ENCODE measurements at places on chromosomes 12 and 14.

GRCh38 chr12:15543347-15543746, 221.0 kb downstream of the PTPRO start:
- no peak for DNase-seq

DNA sequence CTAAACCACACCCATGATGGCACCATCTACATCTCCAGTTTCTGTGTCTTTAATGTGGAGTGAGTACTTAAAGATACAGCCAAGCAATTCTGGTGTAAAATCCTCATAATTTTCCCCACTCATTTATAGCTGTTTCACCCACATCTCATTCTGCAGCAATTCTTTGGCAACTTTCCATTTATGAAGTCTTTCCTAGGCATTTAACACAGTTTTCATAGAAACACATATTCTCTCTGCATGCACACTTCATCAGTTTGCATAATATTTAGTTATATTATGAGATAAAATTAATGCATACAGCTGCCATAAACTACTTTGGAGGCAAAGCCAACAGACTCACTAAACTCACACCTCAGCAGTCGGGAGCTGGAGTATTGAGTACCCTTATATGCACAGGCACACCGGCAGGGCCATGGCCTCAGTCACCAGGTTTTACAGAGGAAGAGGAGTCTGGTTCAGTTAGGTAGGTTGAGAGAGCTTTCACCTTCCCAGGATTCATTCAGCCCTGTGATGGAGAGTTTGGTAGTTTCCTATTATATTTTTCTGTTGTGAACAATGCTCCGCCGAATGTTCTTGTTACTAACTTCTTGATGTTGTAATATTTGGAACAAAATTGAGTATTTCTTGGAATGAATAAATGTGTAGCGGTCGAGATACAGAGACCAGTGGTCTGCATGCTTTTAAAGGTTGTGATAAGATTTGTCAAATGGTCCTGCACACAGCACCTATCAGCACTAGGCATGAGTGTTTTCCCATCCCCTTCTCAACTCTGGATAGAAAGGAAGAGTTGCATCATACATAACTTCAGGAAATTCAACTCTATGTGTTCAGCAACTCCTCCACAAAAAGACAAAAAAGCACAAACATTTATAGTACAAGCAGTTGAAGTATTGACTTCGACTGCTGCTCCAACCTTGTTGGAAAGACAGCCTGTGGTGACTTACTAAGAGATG, 123.5 kb downstream of the TTC8 start:
- no peak for DNase-seq

DNA sequence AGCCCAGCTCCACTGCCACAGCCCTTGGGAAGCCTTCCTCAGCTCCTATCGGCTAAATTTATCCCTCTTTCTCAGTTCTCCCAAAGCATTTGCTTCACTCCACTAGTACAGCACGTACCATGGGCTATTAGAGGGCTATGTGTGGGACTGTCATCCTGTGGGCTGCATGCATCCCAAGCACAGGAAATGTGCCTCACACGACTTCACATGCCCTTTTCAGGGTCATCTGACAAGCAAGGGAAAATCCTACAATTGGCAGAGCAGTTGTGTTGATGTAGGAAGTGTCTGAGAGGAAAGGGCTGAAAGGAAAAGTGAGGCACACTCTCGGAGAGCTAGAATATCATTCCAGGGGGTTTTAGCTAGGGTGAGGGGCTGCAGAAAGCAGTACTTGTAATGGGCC, 47.6 kb downstream of the NINJ2 start:
- no peak for DNase-seq

DNA sequence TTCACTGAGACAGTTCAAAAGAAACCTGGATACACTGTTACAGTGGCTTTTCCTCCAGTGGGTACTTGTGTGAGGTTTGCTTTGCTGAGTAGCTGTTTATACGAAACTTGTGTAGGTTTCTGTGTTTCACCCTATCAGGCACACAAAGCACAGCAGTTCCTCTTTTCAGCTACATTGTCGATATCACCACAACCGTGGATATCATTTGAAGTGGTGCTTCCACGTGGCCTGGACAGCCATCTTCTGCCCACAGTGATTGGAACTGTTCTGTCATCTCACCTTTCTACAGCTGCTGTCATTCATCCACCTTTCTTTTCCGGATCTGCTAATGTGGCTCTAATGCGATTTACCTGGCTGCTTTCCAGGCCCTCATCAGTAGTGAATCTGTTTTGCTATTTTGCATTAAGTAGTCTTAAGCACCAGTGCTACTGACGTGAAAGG, 368.8 kb downstream of the SYT1 start:
- DNase-seq, result no peak

DNA sequence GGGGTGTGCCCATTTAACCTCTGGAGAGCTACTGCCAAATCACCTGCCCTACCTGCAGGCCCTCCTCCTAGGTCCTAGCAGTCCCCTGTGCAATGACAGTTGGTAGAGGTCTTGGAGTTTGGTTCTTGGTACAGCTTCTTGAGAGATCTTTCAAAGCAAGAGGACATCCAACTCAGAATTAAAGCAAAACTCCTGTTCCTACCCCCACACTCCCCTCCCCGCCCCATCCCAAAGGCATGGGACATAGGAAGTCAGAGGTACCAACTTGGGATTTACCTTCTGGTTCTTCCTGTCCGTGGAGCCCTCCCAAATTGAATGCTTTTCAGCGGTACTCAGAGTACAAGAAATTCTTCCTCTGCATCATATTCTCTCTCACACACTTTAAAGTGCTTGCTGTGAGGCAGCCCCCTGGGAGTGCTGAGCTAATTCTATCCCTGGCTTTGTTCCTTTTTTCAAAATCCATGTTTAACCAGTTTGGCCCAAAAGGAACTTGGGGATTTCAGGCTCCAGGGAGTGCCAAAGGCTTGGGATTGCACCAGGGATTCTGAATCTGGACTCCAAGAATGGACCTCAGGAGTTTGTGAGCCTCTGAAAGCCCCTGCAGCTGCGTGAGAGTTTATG, 40.8 kb downstream of the GALNT16 start:
- DNase-seq, result no peak

GRCh38 chr12:111664961-111665865, 20.5 kb downstream of the BRAP start:
- no peak for DNase-seq

- no peak for DNase-seq
These were observed 9.9 kb downstream of the BMAL2 start for GRCh38 chr12:27342536-27342935.

- no peak for DNase-seq
These were observed 67.3 kb upstream of the FUT8 start for GRCh38 chr14:65345266-65345665.

- DNase-seq, result no peak
These were observed 117.4 kb upstream of the RTL1 start for GRCh38 chr14:101020834-101021370.

GRCh38 chr14:89723930-89724627, 230.5 kb downstream of the EFCAB11 start:
- DNase-seq, result no peak

DNA sequence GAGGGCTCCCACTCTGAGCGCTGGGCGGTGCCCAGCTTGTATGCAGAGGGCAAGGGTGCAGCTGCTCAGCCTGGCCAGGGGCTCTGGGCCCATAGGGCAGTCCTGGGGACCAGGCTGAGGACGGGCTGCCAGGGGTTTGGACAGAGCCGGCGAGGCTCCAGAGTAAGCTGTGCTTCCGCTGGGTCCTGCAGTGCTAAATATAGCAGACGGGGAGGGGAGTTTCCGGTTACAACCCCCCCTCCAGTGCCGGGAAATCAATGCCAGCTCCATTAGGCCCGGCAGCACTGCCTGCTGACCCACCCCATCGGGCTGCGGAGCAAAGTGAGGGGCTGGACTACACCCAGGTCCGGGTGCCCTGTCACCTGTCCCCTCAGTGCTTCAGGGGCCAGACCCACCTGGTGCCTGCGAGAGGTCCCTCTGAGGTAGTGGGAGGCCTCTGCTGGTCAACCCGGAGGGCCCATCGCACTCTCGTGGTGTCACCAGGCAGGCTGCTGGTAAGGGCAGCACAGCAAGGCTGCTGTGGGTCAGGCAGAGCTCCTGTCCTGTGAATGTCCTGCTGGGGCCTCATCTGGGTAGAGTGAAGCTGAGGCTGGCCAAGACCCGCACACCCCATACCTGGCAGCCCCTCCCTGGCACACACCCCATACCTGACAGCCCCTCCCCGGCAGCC, 2.6 kb upstream of the JAG2 start:
- DNase-seq, result no peak

DNA sequence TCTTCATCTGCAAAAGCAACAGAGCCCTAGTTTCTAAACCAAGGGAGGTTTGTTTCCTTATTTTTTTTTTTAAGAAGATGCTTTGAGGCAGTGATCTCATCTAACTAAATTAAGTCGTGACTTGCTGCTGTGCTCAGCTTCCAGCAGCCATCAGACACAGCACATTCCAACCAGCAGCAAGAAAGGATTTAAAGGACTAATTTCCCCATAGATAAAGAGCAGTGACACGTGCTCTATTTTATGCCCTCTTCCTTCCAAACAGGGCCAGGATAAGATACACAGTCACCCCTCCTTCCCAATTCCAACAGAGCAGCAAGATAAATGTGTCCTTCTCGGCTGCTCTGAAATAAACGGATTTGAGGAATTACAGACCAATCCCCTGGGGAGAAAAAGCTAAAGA, 81.7 kb downstream of the PRKAB1 start:
- DNase-seq, result no peak

- no peak for DNase-seq
These were observed 195.6 kb upstream of the FLRT2 start for GRCh38 chr14:85334316-85334715.

DNA sequence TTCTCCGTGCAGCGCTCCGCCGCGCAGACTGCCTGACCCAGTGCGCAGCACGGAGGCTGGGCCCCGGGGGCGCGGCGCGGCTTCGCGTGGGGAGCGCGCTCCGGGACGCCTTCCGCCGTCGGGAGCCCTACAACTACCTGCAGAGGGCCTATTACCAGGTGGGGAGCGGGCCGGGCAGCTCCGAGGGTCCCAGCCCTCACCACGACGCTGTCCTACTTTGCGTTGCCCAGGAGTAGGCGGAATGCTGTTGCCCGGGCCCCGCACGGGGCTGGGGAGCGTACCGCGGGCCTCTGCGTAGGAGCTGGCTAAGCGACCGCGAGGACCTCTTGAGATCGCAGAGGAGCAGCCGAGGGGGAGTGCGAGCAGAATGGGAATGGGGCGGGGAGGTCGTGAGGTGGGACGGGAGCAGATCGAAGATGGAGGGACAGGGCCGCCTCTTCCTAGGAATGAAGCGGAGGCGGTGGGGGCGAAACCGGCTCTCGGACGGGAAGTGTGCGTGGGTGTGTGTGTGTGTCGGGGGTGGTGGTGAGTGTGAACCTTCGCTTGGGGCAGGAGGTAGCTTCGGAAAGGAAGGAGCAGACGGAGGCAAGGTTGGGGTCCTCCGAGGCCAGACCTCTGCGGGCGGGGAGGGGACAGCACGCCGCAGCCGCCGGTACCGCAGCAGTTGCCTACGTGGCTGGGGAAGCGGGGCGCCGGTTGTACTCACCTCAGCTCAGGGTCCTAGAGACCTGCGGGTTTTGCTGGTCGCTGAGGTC, 751 bp downstream of the P3H3 start:
- DNase-seq, result no peak

DNA sequence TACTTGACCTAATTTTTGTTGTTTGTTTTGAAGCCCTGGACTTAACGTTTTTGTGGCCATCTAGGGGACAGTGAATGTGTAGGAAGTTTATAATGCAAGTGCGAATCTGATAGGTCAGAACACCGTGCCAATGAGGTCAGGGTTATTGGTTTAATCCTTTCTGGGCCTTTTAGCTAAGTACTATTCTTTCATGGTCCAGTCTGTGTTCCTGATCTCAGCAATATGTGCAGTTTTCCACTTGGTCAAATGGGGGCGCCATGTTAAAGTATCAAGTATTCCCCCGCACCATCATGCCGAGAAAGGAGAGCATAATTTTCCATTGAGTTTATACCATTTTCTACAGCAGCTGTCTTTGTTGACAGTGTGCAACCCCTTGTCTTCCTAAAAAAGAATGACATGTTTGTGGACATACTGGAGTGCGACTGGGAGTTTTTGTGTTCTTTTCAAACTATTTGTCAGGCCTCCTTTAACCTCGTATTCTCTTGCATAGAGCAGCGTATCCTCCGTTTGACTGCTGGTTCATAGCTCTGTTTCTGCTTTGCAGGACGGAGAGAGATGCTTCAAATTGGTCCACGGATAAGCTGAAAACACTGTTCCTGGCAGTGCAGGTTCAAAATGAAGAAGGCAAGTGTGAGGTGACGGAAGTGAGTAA, 1.3 kb downstream of the AHSA1 start:
- DNase-seq, result no peak

- DNase-seq, result no peak
These were observed 88.1 kb downstream of the PPP2R5C start for GRCh38 chr14:101849640-101850039.

DNA sequence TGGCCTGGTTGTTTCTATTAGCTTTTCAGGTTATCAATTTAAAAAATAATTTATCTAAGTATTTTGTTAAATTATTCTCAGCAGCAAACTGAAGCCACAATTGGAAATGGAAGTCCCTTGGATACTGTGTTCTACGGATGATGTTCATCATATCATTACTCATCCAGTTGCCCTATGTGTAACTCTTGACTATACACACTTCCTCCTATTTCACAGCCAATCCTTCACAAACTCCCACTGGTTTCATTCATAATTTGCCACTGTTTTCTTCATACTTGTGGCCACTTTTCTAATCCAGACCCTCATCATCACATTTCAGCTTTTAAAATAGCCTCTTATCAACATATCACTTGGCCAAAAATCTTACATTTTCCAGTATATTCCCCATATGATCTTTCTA, 84.0 kb downstream of the CATSPERB start:
- DNase-seq, result no peak

- DNase-seq, result no peak
These were observed 161.9 kb upstream of the RASSF8 start for GRCh38 chr12:25796523-25797000.

- DNase-seq, result no peak
These were observed 4.2 kb downstream of the HSPB8 start for GRCh38 chr12:119182701-119183493.

DNA sequence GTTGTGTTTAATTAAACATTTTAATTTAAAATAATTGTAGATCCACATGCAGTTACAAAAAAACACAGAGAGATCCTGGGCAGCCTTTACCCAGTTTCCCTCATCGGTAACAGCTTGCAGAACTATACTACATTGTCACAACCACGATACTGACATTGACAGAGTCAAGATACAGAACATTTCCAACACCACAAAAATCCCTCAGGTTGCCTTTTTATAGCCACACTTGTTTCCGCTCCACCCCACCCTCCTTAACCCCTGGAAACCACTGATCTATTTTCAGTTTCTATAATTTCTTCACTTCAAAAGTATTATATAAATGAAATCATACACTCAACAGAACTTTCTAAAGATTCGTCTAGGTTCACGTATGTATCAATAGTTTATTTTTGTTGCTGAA, 458.8 kb upstream of the SOX5 start:
- DNase-seq, result no peak

- no peak for DNase-seq
These were observed 10.0 kb downstream of the PGF start for GRCh38 chr14:74945261-74945851.
